ENCODE measurements at places on chromosomes 5 and 9.

DNA sequence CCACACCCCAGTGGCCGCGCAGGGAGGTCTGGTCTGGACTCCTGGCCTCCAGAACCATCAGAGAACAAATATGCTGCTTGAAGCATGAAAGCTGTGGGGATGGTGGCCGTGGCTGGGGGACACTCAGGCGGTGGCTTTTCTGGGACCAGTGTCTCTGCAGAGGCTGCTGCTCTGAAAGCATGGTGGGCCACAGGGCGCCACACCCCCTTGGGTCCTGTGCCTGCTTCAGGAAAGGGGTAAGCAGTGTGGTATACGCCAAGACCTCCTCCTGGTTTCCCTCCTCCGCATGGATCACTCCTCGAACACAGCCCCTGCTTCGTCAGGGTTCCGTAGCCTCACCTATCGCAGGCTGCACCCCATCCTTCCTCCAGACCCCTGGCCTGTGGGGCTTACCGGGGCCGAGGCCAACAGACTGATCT lies 19.7 kb upstream of the TERT start:
- DNase-seq = no peak

- no peak for DNase-seq
Measured at GRCh38 chr5:150658121-150658520, 2.9 kb upstream of the MYOZ3 start.

DNA sequence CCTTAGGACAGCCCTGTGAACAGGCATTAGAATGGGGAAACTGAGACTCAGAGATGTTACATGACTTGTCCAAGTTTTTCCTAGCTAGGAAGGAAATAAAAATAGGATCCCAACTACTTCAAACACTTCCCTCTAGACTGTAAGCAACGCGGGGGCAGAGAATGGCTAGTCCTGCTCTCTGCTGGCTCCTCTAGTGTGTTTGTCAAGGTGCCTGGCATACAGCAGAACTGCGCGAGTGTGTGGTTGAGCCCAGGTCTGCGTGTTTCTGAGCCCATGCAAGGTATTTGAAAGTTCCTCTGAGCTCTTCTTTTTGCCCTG lies 152.5 kb downstream of the MACROH2A1 start:
- no peak for DNase-seq

DNA sequence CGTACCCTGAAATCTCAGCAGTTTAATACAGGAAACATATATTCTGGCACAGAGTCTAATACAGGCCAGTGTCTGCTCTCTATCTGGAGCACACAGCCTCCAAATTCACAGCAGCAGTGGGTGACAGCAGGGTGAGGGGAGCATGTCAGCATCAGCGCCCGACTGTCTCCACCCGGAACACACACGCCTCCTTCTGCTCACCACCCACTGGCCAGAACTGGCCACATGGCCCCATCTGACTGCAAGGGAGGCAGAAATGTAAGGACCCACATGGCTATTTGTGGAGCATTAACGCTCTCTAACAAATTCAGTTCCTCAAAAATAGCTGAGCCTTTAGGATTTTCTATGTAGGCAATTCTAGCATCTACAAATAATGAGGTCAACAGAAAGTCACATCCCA lies 24.6 kb downstream of the UBE2QL1 start:
- DNase-seq = no peak

- no peak for DNase-seq
Measured at GRCh38 chr5:148455185-148455584, 71.4 kb downstream of the FBXO38 start.
